HT1080 (cell line): ENCODE measurements at places on chromosomes 1 and 21. TPM values are rescaled to one million over a fixed set of nuclear protein-coding genes. Genes with fewer than 3 reads are reported as not detected.
A peak's percentile ranks its signal among the peaks of the same experiment; 100 is the strongest.

GRCh38 chr1:211483896-211484612, 7.9 kb downstream of the RD3 start:
- no peak for DNase-seq

GRCh38 chr1:160821627-160822026, 25.7 kb downstream of the LY9 start:
- DNase-seq = no peak

VPS72 gene
- 52.9 and 59.3 TPM in 2 replicates for total RNA-seq

DNA sequence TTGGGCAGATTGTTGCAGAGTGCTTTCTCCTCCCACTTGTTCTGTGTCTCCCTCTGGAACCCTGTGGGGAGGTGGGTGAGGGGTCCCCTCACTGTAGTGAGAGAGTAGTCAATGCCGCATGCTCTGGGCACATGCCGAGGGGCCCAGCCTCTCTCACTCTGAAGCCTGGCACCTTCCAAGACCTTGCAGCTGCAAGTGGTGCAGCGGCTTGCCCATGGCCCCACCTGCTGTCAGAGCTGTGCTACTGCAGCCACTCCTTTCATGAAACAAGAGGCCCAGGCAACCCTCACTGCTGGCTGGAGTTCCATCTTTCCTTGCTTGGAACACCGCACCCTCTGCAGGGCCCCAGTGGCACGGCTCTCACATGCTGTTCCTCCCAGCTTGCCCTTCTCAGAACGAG, 58.4 kb upstream of the COL6A1 start:
- DNase-seq = peak; percentile 71

DNA sequence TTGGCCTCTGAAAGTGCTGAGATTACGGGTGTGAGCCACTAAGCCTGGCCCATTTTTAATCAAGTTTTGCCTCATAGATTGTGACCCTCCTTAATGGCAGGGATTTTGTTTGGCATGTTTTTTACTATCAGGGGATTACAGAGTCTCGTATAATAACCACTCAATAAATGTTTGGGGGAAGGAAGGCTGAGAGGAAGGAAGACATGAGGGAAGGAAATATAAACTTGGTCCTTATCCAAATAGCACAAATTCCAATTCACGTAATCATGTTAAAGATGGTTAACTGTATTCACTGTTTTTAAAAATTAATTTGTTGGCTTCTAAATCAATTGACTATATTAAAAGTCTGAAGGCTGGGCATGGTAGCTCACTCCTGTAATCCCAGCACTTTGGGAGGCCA, 30.9 kb upstream of the SERTAD4 start:
- peak; percentile 8 for DNase-seq
